Vagina (tissue), 2 donors: ENCODE measurements at places on chromosomes 3 and 15. TPM values are rescaled to one million over a fixed set of nuclear protein-coding genes. Genes with fewer than 3 reads are reported as not detected.

Gene BRK1
- 94.5 TPM for total RNA-seq

- H3K4me3 ChIP-seq: no peak overlapping the region
- no peaks in the 10 kb centered on the region for H3K27me3 ChIP-seq
- H3K36me3 ChIP-seq: no peaks in the 10 kb centered on the region
- no peaks in the 10 kb centered on the region for H3K4me1 ChIP-seq
- DNase-seq: no peak
These were observed 257.9 kb downstream of the PDCD6IP start for GRCh38 chr3:34056181-34056910.

Gene KLHL40
- total RNA-seq: not detected

- no peaks in the 10 kb centered on the region for H3K27me3 ChIP-seq
- H3K4me3 ChIP-seq: no peak overlapping the region
- no peaks in the 10 kb centered on the region for H3K4me1 ChIP-seq
These were observed 267.7 kb upstream of the BCHE start for GRCh38 chr3:166104938-166105337.

GRCh38 chr3:27666272-27666671 is 55.9 kb downstream of the EOMES start:
- no peaks in the 10 kb centered on the region for H3K27me3 ChIP-seq
- H3K4me1 ChIP-seq: peaks cover 10% of the 10 kb centered on the region
- DNase-seq: peak; percentile 18
- no peaks in the 10 kb centered on the region for H3K36me3 ChIP-seq

Gene MYO5C
- total RNA-seq: 10.3 TPM

DNA sequence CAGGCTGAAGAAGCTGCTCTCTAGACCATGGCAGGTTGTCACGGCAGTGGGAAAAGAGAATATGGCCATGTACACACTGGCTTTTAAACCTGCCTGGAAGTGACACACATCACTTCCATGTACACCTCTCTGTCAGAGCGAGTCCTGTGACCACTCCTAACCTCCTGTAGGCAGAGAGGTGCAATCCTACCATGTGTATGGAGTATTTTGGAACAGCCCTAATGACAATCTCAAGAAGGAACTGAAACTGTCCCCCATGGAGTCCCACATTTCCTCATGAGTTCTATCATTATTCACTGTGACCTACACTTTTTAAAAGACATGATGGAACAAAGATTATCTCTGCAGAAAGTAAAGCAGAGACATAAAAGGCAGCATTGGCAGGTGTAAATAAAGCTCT is 153.4 kb upstream of the PFN2 start:
- H3K27me3 ChIP-seq: no peaks in the 10 kb centered on the region
- no peak for DNase-seq
- no peaks in the 10 kb centered on the region for H3K36me3 ChIP-seq
- H3K4me1 ChIP-seq: no peaks in the 10 kb centered on the region
- H3K27ac ChIP-seq: no peak overlapping the region
- no peak overlapping the region for H3K4me3 ChIP-seq

Gene RRP9
- 12.5 TPM for total RNA-seq

Gene SIDT1
- 44.0 TPM for total RNA-seq

Gene GUCA1C
- not detected for total RNA-seq

- no peaks in the 10 kb centered on the region for H3K4me1 ChIP-seq
- no peak for DNase-seq
- no peak overlapping the region for H3K27ac ChIP-seq
- H3K36me3 ChIP-seq: no peaks in the 10 kb centered on the region
These were observed 470.9 kb upstream of the CDIN1 start for GRCh38 chr15:36108541-36108940.

DNA sequence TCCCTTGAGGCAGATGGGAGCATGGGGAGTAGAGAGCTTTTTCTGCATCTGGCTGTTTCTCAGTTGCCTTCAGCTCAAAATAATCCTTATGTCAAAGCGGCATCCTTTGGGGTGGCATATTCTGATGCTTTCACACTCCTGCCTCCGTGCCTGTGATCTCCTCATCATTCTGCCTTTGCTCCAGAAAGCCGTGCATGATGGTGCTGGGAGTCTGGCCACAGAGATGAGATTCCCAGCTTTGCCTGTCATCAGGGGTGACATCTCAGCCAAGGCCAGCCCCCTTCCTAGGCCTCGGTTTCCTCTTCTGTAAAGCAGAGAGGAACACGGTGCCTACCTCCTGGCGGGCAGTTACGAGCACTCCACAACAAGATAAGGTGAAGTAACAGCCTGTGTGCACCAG is 96.3 kb upstream of the ALDH1A3 start:
- H3K36me3 ChIP-seq: no peaks in the 10 kb centered on the region
- no peaks in the 10 kb centered on the region for H3K27me3 ChIP-seq
- no peaks in the 10 kb centered on the region for H3K4me1 ChIP-seq
- H3K27ac ChIP-seq: no peak overlapping the region

Gene VIPR1
- total RNA-seq: 9.3 TPM

- H3K27me3 ChIP-seq: no peaks in the 10 kb centered on the region
- no peak overlapping the region for H3K27ac ChIP-seq
- no peak overlapping the region for H3K4me3 ChIP-seq
- no peaks in the 10 kb centered on the region for H3K4me1 ChIP-seq
- no peak for DNase-seq
These were observed 27.0 kb upstream of the CD200R1L start for GRCh38 chr3:112873632-112874031.

DNA sequence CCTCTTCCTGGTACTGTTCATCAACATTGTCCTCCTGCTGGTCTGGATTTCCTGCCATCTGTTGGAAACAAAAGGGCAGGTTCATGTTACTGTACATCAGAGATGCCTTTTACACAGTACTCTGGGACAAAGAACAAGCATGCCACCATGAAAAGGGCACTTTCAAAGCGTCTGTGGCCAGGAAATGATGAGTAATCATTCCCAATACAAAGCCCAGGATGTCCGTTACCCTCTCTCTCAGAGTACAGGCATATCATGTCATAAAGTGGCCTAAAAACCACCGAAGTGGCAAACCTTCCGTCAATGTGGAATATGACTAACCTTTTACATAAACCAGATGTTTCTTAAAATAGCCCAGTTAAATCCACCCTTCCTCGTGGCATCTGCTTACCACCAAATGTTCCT is 71.2 kb downstream of the GOLIM4 start:
- DNase-seq: no peak
- H3K27me3 ChIP-seq: no peaks in the 10 kb centered on the region
- H3K36me3 ChIP-seq: no peaks in the 10 kb centered on the region
- no peak overlapping the region for H3K4me3 ChIP-seq

DNA sequence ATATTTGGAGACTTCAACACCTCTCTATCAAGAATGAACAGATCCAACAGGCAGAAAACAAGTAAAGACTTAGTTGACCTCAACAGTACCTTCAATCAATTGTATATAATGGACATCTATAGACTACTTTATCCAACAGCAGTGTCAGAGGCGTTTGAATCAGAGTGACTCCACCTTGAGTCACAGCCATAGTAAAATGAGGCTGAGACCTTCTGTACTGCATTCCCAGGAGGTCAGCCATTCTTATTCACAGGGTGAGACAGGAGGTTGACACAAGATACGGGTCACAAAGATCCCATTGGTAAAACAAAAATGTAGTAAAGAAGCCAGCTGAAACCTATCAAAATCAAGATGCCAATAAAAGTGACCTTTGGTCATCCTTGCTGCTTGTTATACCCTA is 299.8 kb downstream of the CNTN3 start:
- H3K36me3 ChIP-seq: no peaks in the 10 kb centered on the region
- no peak for DNase-seq
- H3K27ac ChIP-seq: no peak overlapping the region
- H3K27me3 ChIP-seq: no peaks in the 10 kb centered on the region
- H3K4me3 ChIP-seq: no peak overlapping the region

DNA sequence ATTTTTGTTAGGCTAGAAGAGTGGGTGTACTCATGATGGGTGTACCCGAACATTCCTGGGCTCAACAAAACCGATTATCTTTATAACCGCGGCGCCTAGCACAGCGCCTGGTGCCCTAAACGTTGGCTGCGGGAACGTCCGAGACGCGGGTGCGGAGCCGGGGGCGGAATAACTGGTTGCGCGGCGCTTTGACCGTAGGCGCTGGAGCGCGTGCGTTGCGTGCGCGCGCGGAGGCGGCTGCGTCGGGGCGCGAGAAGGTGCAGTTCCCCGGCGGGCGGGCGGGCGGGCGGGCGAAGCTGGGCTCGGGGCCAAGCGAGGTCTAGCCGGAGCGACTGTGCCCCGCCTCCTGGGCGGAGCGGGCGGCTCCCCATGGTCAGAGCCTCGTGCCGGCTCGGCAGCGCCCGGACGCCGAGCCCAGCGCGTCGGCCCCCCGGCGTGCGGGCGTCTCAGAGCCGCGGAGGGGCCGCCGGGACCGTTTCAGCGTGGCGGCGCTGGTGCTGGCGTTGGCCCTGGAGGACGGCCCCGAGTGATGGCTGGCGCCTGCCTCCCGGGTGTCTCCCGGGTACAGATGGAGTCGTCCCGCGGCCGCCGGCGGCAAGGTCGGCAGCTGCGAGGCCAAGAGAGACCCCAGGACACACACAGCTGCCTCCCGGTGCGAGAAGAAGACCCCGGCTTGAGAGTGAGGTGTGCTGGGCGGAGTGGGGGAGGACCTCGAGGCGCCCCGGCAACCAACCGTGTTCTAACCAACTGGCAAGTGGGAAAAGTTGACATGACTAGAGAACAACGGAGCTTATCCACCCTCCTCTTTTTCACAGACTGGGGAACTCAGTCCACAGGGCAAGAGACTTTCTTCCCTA is at the start of gene PLAAT1:
Gene PLAAT1, plus strand, starts transcription at position 373 of the 857 bp plus-strand sequence. CDS start 14,429 bp downstream, outside the sequence.
- no peak for DNase-seq
- H3K4me1 ChIP-seq: peaks cover 8% of the 10 kb centered on the region
- no peak within 1 kb of the TSS for H3K27ac ChIP-seq
- no peaks in the 10 kb centered on the region for H3K27me3 ChIP-seq
- H3K36me3 ChIP-seq: no peaks in the 10 kb centered on the region

GRCh38 chr3:176941689-176942088 is 255.6 kb downstream of the TBL1XR1 start:
- no peak overlapping the region for H3K27ac ChIP-seq
- H3K27me3 ChIP-seq: no peaks in the 10 kb centered on the region
- no peak for DNase-seq
- H3K4me1 ChIP-seq: peaks cover 6% of the 10 kb centered on the region
- H3K36me3 ChIP-seq: no peaks in the 10 kb centered on the region

DNA sequence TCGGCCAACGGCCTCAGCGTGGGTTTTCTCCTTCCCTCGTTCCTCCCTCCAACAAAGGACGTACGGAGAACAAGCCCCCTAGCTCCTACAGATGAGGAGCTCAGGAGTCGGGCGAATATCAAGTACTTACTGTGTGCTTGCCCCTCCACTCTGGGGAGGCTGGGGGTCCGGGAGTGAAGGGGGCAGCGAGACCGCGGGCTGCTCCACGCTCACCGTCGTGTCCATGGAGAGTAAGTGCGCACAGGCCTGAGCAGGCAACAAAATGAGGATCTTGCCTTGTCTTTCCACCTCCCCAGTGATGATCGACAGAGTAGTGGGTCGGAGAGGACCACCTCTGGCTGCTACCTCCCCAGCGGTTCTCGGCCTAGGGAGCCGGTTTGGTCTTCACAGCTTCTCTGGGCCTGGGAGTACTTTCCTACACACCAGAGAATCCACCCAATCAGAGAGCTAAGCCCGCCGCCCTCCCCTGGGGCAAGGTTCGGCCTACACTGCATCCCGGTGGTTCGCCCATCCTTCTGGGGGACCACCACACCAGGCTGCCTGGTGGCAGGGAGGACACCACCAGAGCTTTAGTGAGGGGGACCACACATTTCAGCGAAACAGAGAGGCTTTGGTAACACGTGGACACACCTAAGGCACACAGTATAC is 603 bp upstream of the TRANK1 start:
- H3K27ac ChIP-seq: peak overlapping the region; percentile 82
- peak overlapping the region; percentile 71 for H3K4me3 ChIP-seq
- H3K4me1 ChIP-seq: peaks cover 26% of the 10 kb centered on the region
- no peaks in the 10 kb centered on the region for H3K27me3 ChIP-seq
- DNase-seq: no peak

DNA sequence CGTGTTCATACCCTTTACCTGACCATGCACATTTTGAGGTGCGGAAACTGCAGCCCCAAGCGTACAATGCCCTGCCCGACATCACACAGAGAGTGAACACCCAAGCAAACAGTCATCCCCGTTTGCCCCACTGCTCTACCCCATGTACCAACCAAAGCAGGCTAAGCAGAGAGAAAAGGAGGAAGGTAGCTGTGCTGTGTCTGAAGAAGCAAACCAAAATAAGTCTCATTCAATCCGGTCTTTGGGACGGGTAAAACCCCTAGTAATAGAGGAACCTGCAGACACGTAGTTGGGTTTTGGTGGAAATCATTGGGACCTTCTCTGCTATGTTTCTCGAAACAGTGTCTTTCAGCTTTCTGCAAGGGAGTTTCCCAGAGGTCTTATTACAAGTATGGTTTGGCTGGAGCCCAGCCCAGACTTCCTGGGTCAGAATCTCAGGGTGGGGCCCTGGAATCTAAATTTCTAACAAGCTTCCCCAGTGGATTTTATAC is 164.6 kb upstream of the HES1 start:
- H3K36me3 ChIP-seq: no peaks in the 10 kb centered on the region
- H3K4me3 ChIP-seq: no peak overlapping the region
- H3K4me1 ChIP-seq: no peaks in the 10 kb centered on the region
- H3K27me3 ChIP-seq: no peaks in the 10 kb centered on the region
- no peak overlapping the region for H3K27ac ChIP-seq
